T follicular helper cell (primary cell): ENCODE measurements at places on chromosomes 6 and 20.

- DNase-seq, result no peak
Observed at GRCh38 chr6:85490516-85491248, 40.8 kb downstream of the NT5E start.

- no peak for DNase-seq
Observed at GRCh38 chr6:133644892-133645619, 243.9 kb upstream of the TCF21 start.

- no peak for DNase-seq
Observed at GRCh38 chr6:165769401-165769800, 106.4 kb upstream of the PDE10A start.

GRCh38 chr6:36127462-36128016, 2.8 kb upstream of the MAPK13 start:
- no peak for DNase-seq

- DNase-seq, result no peak
Observed at GRCh38 chr20:44518248-44518647, 3.6 kb downstream of the SERINC3 start.

DNA sequence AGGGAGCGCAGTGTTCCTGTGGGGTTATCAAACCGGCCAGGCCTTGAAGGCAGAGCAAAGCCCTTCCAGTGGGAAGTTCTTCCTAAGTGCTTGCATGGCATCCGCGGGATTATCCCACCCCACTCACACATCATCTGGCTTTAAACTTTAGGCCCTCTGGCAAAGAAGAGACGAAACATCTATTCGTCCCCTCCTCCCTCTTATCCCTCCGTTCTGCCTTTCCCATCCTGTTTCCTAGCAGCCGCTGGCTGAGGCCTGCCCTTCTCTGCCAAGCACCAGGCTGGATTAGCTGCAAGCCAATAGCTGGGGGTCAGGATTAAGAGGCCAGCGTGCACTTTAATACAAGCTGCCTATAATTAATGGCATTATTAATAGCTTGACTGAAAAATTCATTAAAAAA, 621.0 kb downstream of the PKHD1 start:
- DNase-seq, result no peak

DNA sequence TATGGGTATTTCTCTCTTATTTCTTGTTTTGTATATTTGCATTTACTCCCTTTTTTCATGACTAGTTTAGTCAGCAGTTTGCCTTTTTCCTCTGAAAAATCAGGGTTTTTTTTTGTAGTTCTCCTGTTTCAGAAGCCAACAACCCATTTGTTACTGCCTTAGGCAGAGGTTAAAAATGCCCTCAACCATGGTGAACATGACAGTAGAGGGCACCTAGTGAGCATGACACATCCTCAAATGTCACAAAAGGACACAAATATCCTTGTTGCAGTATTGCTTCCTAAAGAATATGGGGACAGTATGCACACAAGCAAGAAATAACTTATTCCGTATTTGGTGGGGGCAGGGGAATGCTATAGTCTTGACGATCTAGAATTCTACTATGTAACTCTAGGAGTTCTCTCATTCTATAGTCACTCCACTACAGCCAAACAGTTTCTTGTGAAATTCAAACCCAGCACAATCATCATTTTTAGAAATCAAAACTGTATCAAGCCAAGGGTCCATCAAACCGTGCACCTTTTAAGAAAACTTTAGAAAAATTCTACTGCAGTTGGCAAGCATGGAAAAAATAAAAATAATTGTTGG, 47.0 kb downstream of the GOPC start:
- DNase-seq, result no peak

- no peak for DNase-seq
Observed at GRCh38 chr6:33620158-33620855, 815 bp upstream of the ITPR3 start.

GRCh38 chr6:73733791-73734190, 37.8 kb downstream of the CD109 start:
- no peak for DNase-seq

- DNase-seq, result no peak
Observed at GRCh38 chr6:116011520-116011919, 49.2 kb downstream of the FRK start.

DNA sequence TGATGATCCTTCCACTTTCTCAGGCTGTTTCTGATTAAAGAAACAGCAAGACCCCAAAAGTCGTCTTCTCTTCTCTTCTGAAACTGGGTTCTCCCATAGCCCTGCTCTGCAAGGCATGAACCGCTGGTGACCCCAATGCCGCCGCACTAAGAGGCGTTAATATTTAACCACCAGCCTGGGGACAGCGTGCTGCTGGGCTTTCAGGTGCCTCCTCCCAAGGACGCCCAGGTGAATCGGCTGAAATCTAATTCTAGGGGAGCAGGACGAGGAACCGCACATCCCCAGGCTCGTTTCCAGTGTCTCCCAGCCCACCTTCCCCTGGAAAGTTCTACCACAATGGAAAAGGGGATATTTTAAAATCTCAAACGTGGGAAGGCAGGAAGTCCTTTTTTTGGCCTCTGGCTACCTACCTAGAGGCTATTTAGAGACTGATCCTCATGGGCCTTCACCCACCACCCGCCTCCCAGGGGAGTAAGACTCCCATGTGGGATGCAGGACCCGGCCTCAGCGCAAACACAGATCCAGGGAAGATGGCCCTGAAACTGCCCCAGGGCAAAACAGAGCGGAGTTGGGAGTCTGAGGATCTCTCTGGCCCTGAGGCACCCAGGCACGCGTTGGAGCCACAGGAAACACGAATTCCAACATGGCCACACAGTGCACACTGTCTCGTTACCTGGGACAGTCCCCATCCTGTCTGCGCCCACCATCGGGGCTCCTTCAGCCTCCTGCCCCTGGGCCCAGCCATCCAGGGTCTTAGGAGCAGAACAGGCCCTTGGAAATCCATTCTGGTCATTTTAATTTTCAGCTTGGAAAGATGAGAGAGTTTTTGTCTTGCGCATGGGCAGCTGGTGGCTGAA, 56.2 kb downstream of the BMP7 start:
- no peak for DNase-seq

- no peak for DNase-seq
Observed at GRCh38 chr6:5981126-5982026, 25.3 kb downstream of the NRN1 start.

GRCh38 chr20:23166563-23166962, 80.4 kb upstream of the CD93 start:
- DNase-seq, result no peak

GRCh38 chr6:18207438-18207837, 52.2 kb downstream of the KDM1B start:
- DNase-seq, result no peak

- DNase-seq, result no peak
Observed at GRCh38 chr6:113632220-113632864, 224.8 kb upstream of the MARCKS start.

- no peak for DNase-seq
Observed at GRCh38 chr6:20729086-20729485, 194.8 kb downstream of the CDKAL1 start.

DNA sequence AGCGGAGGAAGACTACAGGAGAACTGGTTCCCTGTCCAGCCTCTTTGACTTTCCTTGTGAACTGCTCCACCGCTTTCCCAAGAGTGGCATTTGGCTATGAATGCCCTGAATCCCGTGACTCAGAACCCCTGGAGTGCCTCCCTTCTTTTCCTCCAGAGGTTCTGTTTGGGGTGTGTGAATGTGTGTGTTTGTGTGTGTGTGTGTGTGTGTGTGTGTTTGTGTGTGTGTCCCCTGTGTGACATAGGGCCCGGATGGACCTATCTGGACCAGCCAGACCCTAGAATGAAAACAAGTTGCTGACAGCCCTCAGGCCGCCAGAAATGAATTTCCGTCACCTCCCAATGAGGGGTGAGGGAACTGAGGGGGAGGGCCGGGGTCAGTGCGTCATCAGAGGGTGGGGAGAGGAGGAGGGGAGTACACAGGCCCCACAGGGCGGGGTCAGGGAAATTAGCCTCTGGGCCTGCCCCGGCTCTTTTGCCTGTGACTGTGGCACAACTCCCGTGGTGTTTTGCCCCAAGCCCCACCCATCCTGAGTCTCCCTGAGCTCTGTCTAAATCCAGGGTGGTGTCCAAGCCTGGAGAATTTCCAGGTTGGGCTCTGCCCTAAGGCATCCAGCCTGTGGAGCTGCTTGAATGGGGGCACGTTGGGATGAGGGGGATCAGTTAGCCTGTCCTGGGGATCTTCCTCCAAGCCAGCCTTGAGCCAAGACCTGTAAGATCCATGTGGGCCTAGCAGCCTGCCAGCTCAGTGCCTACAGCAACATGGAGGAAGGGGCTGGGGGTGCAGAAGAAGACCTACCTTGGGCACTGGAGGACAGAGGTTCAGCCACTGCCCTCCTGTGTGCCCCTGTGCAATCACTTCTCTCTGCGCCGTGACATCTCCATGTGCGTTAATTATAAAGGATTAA, 15.2 kb upstream of the MRPS18A start:
- DNase-seq, result no peak

DNA sequence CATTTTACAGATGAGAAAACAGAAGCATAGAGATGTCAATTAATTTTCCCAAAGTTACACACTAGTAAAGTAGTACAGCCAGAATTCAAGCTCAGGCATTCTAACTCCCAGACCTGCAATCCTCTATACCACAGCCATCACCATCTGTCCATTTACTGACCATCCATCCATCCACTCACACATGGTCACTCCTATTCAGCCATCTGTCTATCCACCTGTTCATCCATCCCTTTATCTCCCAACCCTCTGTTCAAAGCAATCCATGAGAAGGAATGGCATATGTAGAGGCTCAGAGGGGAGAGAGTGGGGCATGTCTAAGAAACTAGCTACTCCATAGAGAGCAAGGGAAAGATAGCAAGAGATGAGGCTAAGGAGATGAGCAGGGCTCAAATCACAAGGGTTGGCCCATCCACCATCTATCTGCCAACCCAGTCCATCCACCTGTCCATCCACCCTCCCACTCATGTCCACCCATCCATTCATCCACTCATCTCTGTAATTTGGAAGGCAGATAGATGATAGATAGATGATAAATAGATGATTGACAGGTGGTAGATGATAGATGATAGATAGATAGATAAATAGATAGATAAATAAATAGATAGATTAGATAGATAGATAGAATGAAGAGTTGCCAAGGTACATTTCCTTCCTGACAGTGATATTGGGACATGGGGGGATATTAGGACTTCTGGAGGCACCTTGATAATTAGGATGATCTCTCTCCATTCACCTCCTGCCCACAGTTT, 12.2 kb upstream of the C6orf132 start:
- no peak for DNase-seq

DNA sequence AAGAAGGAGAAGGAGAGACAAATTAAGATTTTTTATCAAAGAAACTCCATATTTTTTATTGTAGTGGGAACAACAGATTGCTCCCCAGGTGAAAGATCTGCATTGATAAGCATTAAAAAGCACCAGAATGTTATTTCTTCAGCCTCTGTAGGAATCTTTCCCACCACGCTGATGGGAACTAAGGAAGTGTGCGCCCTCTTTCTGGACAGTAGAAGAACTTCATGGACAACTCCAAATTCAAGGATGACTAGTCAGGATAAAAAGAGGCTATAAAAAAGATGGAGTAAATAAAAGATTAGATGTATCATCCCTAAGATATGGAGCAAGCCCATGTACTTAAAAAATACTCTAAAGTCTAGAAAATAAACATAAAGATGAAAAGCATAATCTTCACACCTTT, 45.8 kb upstream of the PAK5 start:
- no peak for DNase-seq

DNA sequence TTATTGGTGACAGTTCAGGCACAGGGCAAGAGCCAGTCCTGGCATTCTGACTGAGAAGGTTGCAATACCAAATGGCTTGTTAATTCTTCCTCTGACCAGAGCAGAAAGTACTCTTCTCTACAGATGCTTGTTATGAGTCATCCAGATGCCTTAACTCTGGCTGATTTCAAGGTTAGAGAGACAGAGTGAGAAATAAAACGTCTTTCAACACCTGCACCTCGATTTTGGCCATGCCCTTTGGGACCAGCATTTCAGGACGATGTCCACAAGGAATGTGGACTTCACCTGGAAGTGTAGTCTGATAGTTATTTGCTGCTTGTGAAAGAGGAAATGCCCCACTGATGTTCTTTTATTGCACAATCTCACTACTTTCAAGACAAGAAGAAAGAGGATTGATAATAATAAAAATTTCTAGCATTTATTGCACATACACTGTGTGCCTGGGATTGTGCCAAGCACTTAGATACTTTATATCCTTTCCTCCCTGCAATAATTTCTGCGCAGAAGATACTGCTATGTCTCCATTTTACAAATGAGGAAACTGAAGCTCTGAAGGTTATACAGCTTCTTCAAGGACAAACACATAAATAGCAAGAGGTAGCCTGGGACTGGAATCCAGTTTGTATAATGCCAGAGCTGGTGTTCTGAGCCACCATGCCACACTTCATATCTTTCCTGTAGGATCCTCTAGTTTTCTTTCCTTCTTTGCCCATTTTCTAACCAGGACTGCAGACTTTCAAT, 33.5 kb upstream of the MCM3 start:
- no peak for DNase-seq
